NCI-H446 (cell line): ENCODE measurements at places on chromosomes 12 and 14.

GRCh38 chr12:17381211-17381610, 708.8 kb downstream of the RERGL start:
- DNase-seq, result no peak

GRCh38 chr12:3137268-3137781, 60.1 kb downstream of the TSPAN9 start:
- peak; percentile 41 for DNase-seq

- DNase-seq, result no peak
Observed at GRCh38 chr12:120514002-120514401, 15.0 kb downstream of the COQ5 start.

- DNase-seq, result peak; percentile 48
Observed at GRCh38 chr12:59808317-59808910, 212.6 kb downstream of the SLC16A7 start.

GRCh38 chr14:25014440-25014839, 35.5 kb downstream of the STXBP6 start:
- no peak for DNase-seq

DNA sequence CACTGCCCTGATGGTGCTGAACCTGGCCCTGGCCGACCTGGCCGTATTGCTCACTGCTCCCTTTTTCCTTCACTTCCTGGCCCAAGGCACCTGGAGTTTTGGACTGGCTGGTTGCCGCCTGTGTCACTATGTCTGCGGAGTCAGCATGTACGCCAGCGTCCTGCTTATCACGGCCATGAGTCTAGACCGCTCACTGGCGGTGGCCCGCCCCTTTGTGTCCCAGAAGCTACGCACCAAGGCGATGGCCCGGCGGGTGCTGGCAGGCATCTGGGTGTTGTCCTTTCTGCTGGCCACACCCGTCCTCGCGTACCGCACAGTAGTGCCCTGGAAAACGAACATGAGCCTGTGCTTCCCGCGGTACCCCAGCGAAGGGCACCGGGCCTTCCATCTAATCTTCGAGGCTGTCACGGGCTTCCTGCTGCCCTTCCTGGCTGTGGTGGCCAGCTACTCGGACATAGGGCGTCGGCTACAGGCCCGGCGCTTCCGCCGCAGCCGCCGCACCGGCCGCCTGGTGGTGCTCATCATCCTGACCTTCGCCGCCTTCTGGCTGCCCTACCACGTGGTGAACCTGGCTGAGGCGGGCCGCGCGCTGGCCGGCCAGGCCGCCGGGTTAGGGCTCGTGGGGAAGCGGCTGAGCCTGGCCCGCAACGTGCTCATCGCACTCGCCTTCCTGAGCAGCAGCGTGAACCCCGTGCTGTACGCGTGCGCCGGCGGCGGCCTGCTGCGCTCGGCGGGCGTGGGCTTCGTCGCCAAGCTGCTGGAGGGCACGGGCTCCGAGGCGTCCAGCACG, 4.7 kb downstream of the LTB4R start:
- DNase-seq, result no peak

GRCh38 chr12:19430988-19431387, 8.3 kb upstream of the AEBP2 start:
- DNase-seq, result no peak

- DNase-seq, result no peak
Observed at GRCh38 chr12:15669256-15669948, 119.8 kb downstream of the EPS8 start.

DNA sequence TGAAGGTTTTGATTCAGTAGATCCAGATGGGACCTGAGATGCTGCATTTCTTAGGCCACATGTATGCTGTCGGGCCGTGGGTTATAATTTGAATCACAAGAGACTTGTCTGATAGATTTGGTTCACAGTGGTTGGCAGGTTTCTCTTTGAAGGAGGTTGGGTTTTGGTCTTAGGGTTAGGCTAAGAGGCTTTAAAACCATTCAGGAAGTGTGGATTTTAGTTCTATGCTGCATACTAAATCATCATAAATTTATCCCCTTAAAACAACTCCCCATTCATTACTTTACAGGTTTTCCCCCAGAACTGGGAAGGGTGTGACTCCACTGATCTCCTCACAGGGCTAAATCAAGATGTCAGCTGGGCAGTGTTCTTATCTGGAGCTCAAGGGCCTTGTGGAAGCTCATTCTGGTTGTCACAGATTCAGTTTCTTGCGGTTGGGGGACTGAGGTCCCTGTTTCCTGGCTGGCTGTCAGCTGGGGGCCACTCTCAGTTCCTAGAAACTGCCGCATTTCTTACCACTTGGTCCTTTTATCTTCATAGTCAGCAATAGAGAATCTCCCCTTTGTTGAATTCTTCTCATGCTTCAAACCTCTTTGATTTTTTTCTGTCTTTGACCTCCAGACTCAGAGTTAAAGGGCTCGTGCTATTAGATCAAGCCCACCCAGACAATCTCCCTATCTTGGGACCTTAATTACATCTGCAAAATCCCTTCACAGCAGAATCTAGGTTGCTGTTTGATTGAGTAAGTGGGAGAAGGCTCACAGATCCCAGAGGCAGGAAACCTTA, 20.6 kb upstream of the PCNX1 start:
- no peak for DNase-seq

DNA sequence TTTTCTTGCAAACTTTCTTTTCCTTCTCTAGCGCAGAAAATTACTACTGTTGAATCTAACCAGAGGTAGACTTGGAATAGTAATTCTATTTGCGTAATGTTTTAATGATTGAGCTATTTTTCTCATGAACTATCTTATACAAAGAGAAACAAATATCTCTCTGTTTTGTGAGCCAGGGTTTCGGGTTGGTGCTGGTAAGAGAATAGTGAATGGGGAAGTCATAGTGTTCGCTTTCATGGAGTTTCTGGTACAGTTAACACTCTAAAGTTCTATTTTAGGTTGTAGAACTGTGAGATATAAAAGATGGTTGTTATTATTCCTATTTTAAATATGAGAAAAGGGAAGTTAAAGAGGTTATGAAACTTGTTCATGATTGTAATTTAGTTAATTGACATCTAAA, 6.6 kb downstream of the CLEC1B start:
- DNase-seq, result no peak

DNA sequence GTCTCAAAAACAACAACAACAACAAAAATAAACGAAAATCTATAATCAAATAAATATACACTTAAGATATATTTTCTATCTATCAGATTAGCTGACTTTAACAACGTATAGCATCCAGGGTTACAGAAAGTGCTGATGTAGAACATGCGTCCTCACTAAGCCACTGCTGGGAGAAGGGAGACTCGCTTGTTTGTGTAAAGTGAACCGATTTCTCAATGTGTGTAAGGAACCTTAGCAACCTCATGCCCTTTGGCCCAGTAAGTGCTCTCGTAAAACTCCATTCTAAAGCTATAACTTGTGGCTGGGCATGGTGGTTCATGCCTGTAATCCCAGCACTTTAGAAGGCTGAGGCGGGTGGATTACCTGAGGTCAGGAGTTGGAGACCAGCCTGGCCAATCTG, 23.8 kb downstream of the NFKBIA start:
- DNase-seq, result no peak

DNA sequence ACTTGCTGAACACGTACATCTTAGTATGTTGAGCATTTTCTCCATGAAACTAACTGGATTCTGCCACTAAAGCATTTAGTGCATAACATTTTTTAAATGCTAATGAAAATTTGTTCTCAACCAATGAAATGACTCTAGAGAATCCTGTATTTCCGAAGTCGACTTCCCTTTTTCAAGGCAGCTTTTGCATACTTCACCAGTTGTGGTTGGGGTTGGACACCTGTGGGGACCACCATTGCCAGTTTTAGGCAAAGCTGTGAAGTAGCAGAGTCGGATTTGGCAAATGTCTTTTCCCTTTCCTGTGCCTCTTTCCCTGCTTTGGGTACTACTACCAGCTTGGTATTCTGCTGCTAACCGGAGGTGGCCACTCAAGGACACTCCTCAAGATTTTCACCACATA, 349.2 kb downstream of the BCAT1 start:
- no peak for DNase-seq

DNA sequence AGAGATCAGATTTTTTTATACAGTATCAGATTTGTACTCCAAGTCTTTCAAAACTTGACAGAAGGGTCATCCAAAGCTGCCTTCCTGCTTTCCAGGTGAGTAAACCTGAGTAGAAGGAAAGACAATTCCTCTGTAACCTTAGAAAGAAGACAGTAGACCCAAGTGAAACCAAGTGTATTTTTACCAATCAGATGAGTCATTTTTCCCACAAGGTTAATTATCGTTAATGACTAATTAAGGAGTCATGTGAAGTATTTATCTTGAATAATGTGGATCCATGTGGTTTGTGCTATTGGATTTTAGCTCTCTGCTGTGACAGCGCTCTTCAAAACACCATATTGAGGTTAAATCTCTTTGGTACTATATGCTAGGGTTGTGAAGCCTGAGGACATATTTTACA, 74.0 kb upstream of the PELI2 start:
- DNase-seq, result no peak

- DNase-seq, result no peak
Observed at GRCh38 chr12:58247633-58248032, 306.3 kb downstream of the ATP23 start.

DNA sequence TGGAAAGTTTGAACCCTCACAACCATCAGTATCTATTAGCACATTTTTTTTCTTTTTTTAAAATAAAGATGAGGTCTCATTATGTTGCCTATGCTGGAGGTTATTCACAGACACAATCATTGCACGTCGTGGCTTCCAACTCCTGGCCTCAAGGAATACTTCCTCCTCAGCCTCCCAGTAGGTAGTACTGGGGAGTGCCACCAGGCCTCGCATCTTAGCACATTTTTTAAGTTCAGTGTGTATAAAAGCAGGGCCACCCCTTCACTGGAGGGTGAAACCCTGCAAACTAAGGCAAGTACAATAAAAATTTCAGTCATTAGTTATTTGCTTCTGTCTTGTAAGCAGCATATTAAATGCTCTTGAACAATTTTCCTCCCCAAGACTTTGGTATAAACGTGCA, 114.2 kb upstream of the SINHCAF start:
- DNase-seq, result no peak

GRCh38 chr12:122845041-122845864, 10.0 kb downstream of the HIP1R start:
- no peak for DNase-seq

DNA sequence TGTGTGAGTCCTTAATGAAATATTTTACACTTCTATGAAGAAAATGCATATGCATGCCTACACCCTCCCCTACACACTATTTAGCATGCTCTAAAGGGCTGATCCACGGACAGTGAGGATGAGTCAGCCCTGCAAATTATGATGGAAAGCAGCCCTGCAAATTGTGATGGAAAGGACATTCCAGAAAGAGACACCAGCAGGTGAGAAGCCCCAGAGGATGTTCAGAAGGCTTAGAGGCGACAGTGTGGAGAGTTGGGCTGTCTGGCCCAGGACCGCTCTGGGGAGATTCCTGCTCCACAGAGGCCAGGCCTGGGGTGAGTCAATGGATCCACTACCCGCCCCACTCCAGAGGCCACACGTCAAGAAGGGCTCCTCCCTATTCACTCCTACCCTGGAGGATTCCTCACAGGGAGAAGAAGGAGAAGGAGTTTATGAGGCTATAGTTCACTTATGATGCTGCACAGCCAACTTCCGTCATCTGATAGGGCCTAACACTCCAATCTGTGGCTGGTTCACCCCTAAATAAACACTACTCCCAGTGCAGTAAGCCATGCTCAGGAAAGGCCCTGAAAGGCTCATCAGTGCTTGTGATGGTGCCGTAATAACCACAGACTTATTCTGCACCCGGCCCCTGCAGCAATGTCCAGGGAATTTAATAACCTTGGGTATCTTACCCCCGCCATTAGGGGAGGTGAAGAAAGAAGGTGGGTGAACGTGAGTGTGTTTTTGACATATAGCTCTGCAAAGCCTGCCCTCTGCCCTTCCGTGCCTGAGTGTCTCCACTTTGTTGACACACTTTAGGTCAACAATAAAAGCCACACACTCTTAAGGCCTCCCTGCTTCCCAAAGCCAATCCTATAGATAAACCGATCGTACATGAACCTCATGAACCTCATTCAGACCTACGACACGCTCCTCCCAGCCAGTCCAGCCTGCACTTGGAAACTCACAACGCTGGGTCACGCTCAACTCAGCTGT, 46.4 kb downstream of the CLMN start:
- DNase-seq, result no peak
